Stimulated activated CD4-positive, alpha-beta T cell treated with anti-CD3 and anti-CD28 coated beads, TNF-alpha, amount 100 ng/mL, for 1 hour (primary cell): ENCODE measurements at places on chromosomes 5 and 9.

DNA sequence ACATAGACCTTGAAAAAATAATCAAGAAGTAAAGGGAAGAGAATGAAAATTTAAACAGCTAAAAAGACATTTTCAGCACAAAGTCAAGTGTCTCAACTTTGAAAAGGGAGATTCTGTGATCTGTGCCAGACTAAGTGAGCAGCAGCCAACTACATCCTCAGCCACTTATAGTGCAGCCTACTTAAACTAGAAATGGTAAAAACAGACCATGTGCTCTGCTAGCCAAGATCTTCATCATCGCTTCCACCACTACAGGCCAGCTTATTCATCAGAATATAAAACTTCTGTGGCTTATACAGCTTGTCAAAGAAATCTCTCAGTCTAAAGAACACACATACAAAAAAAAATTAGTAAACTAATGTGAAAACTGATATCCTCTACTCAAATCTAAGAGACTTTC lies 63.5 kb downstream of the CEMIP2 start:
- no peak for DNase-seq

DNA sequence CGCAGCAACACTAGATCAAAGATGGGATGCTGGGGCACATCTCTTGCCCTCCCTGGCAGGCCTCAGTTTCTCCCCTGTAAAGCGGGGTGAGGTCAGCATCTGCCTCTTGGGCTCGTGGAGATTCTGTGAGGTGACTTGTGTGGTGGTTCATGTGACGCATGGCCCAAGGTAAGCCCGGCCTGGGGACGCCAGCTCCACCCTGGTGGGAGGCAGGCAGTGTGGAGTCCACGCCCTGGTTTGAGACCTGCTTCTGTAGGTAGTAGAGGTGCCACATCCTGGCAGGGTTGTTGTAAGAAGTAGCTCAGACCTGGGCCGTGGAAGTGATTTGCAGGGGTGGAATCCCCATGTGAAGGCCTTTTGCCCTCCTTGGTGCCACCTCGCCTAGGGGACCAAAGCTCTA lies 101.5 kb downstream of the DAB2IP start:
- no peak for DNase-seq

GRCh38 chr9:134643222-134643671 lies 1.6 kb downstream of the COL5A1 start:
- DNase-seq = no peak

DNA sequence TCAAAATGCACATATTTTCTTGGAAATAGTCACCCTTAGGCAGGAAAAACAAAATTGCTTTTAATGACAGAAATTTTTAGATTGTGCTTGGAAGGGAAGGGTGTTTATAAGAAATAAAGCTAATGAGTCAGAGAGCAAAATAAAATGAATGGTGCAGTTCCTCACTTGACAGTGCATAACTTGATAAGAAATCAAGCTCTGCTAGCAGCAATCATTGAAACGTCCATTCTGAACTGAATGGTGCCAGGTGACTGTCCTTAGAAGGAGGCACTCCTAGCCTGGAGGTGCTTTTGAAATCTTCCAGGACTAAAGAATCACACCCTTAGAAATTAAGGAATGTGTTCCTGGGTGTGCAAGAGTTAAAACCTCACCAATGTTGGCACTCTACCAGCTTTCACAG lies 202.5 kb downstream of the EFNA5 start:
- DNase-seq = no peak

- DNase-seq = no peak
Measured at GRCh38 chr9:89986190-89986589, 381.4 kb downstream of the GADD45G start.

- DNase-seq = no peak
Measured at GRCh38 chr5:173848986-173849596, 39.1 kb upstream of the CPEB4 start.

GRCh38 chr5:81068635-81069034 lies 108.5 kb downstream of the RASGRF2 start:
- DNase-seq = no peak

DNA sequence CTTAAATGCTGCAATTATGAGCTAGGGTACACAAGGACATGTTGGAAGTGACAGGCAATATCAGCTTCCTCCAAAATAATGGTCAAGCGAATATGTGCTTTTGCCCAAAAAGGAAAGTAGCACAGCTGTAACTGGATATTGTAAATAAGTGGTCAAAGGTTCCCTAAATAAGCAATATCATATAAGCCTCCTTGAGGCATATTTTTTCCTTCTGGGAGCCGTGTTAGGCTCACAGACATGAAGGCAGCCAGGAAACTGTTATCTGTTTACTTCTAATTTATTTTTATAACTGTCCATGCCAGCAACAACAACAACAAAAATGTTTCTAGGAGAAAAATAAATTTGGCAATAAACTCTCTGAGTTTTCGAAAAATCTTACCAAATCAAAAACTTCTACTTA lies 648.3 kb downstream of the PDE4D start:
- DNase-seq = no peak

- no peak for DNase-seq
Measured at GRCh38 chr9:123250504-123250903, 17.9 kb downstream of the STRBP start.
